Common myeloid progenitor, CD34-positive (primary cell): ENCODE measurements at places on chromosomes 11 and 22.

DNA sequence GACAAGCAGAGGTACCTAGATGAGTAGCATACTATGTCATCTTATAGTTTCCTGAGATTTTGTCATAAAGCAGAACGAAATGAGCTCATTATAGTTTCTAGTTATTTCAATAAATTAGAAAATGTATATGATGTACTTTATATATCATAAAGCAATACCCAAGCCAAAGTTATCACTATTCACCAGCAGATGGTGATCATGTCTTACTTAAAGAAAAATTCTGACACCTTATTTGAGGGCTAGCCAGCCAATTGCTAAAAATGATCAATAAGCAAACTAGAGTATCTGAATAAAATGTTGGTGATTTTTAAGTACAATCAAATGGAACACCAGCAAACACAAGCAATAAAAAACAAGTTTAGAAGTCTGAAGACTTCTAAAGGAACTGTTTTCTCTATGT is 44.1 kb downstream of the RSF1 start:
- peak; percentile 34 for DNase-seq

DNA sequence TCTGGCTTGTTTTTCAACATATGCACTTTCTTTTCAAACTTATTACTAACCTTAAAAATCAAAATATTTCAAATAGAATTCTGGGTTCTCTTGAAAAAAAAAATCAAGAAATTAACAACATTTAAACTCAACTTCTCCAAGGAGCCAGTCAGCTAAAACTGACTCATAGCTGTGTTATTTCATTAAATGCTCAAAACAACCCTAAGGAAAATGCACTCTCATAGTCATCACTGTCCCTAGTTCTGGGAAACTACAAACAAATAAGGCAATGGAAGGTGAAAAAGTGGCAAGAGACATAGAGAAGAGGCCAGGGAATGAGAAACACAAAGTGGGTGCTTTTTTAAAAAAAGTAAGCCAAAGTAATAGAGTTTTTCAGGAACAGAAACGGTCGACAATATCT is 4.1 kb upstream of the ARHGAP20 start:
- DNase-seq = no peak

DNA sequence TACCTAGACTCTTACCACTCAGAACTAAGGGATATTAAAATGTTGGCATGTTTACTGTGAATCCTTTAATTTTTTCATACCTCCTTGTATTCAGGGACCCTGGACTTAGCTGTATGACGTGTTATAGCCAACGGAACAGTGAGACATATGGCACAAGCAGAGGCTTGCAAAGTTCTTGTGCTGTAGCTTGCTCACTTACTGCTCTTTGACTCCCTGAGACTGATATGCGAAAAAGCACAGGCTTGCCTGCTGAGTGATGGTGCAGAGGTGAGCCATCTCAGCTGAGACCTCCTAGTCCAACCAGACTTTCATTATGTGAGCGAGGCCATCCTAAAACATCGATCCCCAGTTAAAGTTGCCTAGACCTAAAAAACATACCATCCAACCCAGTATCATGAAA is 811.0 kb downstream of the METTL15 start:
- no peak for DNase-seq

DNA sequence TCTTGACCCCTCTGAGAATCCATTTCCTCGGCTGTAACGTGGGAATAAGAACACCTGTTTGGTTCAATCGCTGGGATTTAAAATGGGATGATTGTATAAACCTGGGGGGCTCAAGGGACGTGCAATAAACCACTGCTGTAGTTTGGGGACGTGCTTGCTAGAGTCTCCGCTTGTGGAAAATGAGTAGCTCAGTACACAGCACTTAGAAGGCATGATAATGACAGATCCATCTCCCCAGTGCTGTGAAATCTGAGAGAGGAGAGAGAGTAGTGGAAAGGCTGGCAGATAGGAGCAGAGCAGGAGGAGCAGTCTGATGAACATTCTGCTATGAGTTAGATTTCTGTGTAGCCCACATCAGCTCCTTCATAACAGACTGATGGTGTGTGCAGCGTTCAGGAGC is 256.5 kb downstream of the MN1 start:
- DNase-seq = no peak

- peak; percentile 47 for DNase-seq
Observed at GRCh38 chr11:76048763-76049162, 157.5 kb downstream of the WNT11 start.

GRCh38 chr11:134405841-134406240 is 6.2 kb downstream of the B3GAT1 start:
- no peak for DNase-seq

GRCh38 chr11:20068691-20069090 is 91.6 kb downstream of the DBX1 start:
- no peak for DNase-seq

- DNase-seq = no peak
Observed at GRCh38 chr22:31055635-31056159, 25.4 kb upstream of the SMTN start.

DNA sequence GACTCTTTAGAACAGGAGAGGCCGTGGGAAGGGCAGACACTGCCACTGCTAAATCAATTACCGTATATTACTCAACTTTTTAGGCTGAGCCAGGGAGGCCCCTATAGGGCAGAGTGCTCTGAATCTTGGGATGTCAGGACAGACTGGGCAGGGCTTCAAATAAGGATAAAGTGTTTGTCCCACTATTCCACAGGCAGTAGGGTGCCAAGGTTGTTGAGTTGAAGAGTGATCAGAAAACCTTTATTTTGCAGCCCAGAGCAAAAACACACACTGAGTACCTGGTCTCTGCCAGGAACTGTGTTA is 1.6 kb upstream of the B4GAT1 start:
- DNase-seq = no peak

GRCh38 chr11:47724041-47724729 is 9.0 kb upstream of the AGBL2 start:
- DNase-seq = no peak

GRCh38 chr11:24198481-24198880 is 298.4 kb upstream of the LUZP2 start:
- DNase-seq = peak; percentile 29

GRCh38 chr11:110374921-110375320 is 54.8 kb upstream of the FDX1 start:
- DNase-seq = no peak

- DNase-seq = peak; percentile 53
Observed at GRCh38 chr11:57356268-57356667, 18.1 kb downstream of the P2RX3 start.

DNA sequence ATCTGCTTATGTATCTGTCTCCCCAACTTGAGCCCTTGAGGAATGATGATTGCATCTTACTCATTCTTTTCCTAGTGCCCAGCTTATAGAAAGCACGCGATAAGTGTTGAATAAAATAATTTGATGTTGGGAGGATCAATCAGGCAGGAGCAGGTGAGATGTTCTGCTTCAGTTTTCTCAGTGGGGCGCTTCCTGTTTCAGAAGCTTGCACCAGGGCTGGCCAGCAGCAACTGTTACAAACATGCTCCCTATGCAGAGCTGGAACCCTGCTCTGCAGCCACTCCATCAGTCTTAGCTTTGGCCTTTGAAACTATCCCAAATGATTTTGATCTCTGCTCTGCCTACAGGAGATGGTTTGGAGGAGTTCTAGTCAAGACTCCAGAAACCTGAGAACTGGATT is 3.9 kb downstream of the ENDOD1 start:
- DNase-seq = no peak

GRCh38 chr22:46038516-46039430 is 61.8 kb upstream of the WNT7B start:
- DNase-seq = no peak

DNA sequence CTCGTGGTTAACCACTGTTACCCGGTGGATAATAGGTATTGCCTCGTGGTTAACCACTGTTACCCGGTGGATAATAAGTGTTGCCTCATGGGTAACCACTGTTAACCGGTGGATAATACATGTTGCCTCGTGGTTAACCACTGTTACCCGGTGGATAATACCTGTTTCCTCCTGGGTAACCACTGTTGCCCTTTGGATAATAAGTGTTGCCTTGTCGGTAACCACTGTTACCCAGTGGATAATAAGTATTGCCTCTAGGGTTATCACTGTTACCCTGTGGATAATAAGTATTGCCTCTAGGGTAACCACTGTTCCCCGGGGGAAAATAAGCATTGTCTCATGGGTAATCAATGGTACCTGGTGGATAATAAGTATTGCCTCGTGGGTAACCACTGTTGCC is 15.0 kb upstream of the NXPE4 start:
- DNase-seq = no peak

GRCh38 chr11:533586-534395 is 1.6 kb downstream of the HRAS start:
- DNase-seq = no peak

GRCh38 chr11:113729456-113729855 is 23.3 kb upstream of the TMPRSS5 start:
- DNase-seq = no peak

GRCh38 chr11:129935723-129936122 is 40.3 kb upstream of the NFRKB start:
- no peak for DNase-seq

GRCh38 chr22:29206372-29207242 is 911 bp downstream of the EMID1 start:
- DNase-seq = no peak

GRCh38 chr22:36107436-36107835 is 53.1 kb downstream of the APOL3 start:
- no peak for DNase-seq

DNA sequence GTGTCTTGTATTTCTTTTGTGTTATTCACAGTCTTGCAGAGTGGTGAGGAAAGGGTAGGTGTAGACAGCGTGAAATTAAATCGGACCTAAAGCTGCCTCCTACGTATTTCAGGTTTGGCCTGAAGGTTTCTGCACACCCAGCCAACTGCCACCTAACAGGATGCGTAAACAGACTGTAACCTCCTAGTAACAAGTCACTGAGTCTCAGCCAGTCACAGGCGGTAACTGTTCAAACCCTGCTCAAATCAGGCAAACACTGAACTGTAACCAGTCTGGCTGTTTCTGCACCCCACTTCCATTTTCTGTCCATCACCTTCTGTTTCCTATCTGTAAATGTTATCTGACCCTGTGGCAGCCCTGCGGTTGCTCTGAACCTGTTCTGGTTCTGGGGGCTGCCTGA is 87.1 kb downstream of the ADAMTS15 start:
- DNase-seq = no peak

GRCh38 chr11:125156346-125157117 is 8.0 kb upstream of the PKNOX2 start:
- DNase-seq = no peak

DNA sequence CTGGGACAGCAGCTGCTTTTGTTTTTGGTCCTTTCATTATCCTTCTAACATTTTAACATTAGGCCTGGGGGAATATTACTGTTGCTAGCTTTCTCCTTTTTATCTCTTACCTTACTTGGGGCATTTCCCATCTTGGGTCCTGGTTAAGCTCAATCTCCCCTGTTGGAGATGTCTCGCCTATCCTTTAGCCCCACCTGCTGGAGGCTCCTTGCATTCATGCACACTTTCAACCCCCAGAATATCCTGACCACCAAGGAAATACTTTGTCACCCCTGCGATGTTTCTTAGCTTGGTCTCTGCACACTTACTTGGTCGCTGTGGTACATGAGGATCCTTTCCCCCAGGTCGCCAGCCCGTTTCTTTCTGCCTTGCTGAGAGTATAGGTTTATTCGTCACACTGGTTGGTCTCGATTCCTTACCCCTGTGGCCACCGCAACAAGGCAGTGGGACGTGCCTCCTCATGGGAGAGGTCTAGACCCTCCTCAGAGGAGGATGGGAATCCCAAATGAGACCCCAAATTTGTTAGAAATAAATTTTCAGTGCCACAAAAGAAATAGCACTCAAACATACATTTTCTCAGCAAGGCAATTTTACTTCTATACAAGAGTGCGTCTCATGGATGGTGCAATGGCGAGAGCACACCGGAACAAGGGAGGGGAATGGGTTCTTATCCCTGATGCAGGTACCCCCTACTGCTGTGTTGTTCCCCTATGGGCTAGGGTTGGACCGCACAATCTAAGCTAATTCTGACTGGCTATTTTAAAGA is 5.4 kb upstream of the TXN2 start:
- peak; percentile 54 for DNase-seq

DNA sequence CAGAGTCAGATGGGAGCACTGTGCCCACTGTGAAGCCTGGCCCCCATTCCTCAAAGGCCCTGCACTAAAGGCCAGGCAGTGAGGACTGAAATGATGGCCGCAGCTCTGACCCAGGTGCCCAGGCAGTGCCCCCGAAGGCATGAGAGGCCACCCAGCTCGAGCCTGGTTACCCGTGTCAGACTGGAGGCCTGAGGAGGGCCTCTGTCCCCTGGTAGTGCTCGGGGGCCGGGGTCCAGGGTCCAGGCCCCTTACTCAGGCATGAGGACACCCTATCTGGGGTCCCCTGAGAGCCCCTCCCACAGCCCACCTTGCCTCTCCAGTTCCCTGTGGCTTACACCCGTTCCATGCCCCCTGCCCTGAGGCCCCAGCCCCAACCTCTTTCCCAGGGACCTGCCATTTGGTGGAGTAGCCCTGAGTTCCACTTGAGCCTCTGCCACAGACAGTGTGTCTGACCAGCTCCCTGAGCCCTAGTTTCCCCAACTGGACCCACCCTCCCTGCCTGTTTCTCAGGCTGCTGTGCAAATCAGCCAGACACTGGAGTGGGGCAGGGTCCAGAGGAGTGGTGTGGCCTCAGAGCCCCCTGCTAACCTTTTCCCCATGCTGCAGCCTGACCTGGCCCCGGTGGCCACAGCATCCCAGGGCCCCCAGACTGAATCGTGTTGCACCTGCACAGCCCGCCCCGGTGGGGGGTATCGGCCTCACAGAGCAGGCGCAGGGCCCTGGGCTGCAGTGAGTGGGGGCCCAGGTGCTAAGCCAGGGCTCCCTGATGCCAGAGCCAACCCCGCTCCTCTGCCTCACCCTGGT is 10.8 kb upstream of the ANKRD13D start:
- no peak for DNase-seq

DNA sequence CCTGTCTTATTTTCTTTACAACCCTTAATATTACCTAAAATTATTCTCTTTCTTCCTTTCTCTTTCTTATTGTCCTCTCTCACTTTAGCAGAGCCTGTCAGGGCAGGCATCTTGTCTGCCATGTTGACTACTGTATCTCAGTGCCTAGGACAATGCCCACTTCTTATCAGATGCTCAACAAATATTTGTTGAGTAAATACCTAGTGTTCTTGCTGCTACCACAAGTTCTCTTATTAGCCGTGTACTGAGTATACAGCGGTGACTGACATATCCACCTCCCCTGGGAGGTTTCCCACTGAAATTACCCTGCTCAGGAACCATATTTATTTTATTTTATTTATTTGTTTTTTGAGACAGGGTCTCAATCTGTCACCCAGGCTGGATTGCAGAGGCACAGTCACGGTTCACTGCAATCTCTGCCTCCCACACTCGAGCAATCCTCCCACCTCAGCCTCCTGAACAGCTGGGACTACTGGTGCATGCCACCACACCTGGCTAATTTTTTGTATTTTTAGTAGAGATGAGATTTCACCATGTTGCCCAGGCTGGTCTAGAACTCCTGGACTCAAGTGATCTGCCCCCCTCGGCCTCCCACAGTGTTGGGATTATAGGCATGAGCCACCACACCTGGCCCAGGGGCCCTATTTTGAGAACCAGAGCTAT is 6.7 kb downstream of the HPX start:
- DNase-seq = no peak

GRCh38 chr11:112795142-112795815 is 165.9 kb upstream of the NCAM1 start:
- no peak for DNase-seq
